ENCODE measurements at places on chromosomes 11 and 22. TPM values are rescaled to one million over a fixed set of nuclear protein-coding genes. Genes with fewer than 3 reads are reported as not detected.

- DNase-seq = no peak
Observed at GRCh38 chr11:127193950-127194349, 193.4 kb upstream of the KIRREL3 start.

Gene NCR3LG1
- total RNA-seq = 4.5 TPM

DNA sequence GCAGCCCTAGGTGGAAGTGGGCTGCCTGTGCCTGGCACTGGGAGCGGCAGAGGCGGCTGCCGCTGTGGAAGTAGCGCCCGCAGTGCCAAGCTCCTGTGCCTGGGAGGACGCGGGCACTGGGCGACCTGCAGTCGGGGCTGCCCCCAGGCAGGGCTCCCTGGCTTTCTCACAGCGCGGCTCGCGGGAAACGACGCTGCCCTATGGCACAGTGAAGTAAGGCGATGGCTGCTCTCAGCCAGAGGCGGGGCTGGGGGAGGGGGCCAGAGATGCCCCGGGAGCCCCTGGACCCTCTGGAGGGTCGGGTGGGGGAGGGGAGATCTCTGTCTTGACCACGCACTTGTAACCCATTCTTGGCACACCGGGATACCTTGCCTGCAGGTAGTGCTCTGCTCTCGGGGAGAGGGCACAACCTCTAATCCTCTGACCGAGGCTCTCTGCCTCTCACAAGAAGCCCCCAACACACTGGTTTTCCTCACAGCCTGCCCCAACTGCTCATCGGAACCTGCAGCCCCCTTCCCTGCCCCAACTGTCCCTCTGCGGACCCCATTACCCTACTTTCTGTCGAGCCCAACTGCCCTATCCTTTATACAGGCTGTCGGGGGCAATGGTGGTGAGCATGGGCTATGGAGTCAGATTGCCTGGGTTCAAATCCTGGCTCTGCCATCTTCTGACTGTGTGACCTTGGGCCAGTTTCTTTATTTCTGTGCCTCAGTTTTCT, 32.2 kb upstream of the TRIM29 start:
- peak; percentile 70 for DNase-seq

DNA sequence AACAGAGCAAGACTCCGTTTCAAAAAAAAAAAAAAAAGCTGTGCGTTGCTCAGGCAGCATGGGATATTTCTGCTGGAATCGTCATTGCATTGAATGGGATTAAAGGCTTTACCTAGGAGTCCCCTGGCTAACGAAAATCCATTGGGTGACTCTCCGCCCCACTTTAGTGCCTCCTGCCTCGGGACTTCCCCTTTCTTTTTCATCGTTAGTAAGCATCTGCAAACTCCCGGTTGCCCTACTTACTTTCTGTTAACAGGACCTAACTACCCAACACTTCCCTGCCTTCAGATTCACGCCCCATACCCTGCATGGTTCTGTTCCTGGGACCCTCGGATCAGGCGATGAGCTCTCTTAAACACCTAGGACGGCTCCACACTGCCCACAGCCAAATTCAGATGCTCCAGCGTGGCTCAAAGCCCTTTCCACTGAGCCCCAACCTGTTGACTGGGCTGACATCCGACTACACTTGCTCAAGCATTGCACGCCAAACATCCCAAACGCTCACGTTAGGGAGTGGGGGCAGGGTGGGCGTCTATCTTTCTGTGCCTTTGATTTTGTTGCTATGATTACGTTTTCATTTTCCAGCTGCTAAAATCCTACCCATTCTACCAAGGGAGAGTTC, 143.8 kb downstream of the ST3GAL4 start:
- no peak for DNase-seq

Gene SORL1
- 74.2 TPM for total RNA-seq

GRCh38 chr11:10496296-10496936, 41.4 kb downstream of the AMPD3 start:
- no peak for DNase-seq

DNA sequence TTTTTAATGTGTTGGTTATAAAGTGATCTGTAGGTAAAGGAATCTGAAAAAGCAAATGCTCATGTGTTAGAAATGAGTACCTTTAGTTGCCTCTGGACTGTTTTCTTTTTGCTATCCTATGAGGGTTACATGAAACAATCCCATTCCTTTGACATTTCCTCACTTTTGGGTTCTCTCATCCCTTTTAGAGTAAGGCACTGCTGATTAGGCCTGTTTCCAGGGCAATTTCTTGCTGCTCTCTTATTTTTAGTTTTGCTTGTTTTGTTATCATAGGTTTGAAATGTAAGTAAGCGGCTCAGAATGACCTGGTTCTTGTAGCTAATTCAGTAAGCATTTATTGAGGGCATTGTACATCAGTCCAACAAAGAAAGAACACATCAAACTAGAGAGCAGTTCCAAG, 138.9 kb downstream of the DDX10 start:
- DNase-seq = no peak

Gene TMEM45B
- total RNA-seq = 17.7 TPM

GRCh38 chr11:116862185-116862584, 24.8 kb upstream of the APOA1 start:
- no peak for DNase-seq

Gene MMP8
- total RNA-seq = 0.16 TPM

DNA sequence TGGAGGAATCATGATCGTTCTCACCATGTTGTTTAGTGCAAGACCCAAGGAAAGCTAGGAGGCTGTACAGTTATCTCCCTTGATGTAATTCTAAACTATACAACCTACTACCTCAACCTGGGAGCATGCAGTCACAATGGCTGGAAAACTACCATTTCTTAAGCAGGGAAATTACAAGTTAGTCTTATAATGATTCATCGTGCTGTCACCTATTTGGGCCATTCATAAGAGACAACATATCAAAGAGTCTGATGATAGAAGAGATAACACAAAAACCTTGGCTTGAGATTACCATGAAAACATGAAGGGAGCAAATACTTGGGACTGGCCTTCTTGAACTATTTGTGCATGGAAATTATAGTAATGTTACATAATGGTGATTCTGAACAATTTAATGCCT, 30.5 kb upstream of the BLID start:
- DNase-seq = no peak

Gene CNGA4
- total RNA-seq = 0.22 TPM

Gene MAPK8IP1
- total RNA-seq = 15.7 TPM

DNA sequence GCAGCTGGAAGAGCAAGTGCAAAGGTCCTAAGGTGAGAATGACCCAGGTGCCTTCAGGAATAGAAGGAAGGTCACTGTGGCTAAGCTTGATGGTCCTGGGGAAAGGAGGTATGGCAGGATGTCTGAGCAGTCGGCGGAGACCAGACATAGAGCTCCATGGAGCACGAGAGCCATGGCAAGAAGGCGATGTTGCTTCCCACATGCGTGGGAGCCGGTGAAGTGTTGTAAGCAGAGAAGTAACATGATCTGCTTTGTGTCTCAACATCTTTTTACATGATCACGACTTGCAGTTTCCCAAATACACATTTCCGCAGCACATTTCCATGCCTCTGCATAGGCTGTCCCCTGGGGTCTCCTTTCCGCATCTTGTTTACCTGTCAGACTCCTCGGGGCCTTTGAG, 231.9 kb downstream of the KIRREL3 start:
- DNase-seq = peak; percentile 44

Gene OR6T1
- not detected for total RNA-seq

- no peak for DNase-seq
Observed at GRCh38 chr11:1471736-1472135, 14.8 kb downstream of the MOB2 start.

Gene LAYN
- total RNA-seq = 7.6 TPM

Gene CELSR1
- 49.9 TPM for total RNA-seq

Gene PNPLA5
- not detected for total RNA-seq

GRCh38 chr11:44275241-44275640, 34.7 kb downstream of the ALX4 start:
- no peak for DNase-seq

DNA sequence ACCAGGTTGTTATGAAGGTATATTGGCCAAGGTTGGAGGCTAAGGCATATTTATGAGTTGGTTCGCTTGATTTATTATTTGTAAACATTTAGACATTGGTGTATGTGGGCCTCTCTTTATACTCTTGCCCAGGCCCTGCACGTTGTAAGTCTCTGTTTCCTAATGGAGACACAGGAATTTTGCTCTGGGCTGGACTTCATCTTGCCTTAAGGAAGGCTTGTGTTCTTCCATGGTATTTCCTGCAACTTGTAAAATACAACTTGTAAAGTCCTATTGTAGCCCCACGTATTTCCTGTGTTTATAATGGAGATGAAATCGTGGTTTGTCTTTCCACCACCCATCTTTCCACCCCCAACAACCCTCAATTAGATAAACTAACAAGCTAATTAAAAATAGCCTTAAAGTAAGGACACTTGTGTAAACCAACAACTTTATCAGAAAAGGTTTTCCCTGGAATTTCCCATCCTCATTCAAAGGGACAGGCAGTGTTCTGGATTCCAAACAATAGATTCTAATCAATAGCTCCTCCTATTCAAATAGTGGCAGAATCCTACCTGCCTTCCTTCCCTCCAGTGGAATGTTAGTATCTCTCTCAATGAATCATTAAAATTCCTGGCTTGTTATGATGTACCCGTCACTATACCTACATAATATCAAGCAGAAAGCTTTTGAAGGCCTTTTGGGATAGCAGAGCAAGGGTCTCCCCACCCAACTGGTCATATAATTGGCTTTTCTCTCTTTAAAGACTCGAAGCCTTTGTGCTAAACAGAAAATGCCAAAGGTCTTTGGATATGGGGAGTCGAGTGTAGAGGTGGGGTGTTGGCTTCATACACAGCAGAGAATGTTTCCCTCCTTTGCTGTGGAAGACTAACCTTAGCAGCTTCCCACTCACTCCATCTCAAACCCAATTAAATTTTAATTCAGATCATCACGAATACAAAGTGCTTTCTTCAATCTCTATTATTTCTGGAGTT, 77.1 kb downstream of the UBASH3B start:
- no peak for DNase-seq

- no peak for DNase-seq
Observed at GRCh38 chr11:1744891-1745700, 5.3 kb downstream of the IFITM10 start.

DNA sequence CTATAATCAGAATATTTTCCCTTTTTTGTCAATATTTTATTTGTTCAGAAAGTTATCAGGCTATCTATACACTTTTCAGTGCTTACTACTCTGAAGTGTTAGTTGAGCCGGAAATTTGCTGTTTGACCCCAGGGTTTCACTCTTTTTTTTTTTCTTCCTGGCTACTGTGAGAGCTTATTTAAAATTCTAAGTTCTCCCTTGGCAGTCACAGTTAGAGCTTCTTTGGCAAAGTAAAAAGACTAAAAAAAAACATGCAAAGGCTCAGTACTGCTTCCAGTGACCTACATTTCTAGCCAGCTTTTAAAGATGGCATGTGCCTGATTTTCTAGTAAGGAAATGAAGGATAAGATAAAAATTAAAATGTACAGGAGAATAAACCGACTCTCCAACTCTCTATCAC, 48.4 kb downstream of the ELP4 start:
- no peak for DNase-seq
